Stimulated activated CD4-positive, alpha-beta T cell treated with anti-CD3 and anti-CD28 coated beads, Interleukin-4, amount 100 ng/mL, for 48 hours (primary cell): ENCODE measurements at places on chromosomes 7 and 10.

DNA sequence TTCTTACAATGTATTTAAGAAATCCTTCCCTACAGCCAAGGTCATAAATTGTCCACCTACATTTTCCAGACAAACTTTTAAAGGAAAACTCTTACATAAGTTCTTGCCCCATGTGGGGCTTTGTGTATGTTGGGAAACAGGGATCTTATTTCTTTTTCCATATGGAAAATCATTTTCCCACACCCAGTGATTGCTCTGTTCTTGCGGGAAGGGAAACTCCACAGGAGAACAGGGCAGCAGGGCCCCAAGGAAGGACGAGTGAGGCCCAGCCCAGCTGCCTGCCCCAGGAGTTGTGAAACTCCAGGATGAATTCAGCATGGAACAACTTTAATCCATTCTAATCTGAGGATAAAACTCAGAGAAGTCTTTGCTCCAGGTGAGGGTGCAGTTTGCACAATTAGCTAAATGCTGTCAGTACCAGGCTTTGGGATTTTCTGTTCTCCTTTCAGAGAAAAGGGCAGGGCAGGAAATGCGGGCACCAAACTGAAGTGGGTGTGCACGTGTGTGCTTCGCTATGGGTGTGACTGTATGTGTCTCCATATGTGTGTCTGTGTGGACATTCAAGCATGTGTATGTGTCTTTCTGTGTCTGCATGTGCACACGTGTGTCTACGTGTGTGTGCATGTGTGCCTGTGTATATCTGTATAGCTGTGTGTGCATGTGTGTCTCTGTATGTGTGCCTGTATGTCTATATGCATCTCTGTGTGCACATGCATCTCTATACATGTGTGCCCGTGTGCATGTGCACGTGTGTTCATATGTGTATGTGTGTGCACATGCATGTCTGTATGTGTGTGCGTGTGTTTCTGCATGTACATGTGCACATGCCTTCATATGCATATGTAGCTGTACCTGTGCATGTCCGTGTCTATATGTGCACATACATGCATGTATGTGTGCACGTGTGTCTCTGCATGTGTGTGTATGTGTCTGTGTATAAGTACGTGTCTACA is 102.0 kb upstream of the FAM20C start:
- DNase-seq: no peak

GRCh38 chr7:2585446-2585845 is 26.7 kb downstream of the IQCE start:
- DNase-seq: no peak

DNA sequence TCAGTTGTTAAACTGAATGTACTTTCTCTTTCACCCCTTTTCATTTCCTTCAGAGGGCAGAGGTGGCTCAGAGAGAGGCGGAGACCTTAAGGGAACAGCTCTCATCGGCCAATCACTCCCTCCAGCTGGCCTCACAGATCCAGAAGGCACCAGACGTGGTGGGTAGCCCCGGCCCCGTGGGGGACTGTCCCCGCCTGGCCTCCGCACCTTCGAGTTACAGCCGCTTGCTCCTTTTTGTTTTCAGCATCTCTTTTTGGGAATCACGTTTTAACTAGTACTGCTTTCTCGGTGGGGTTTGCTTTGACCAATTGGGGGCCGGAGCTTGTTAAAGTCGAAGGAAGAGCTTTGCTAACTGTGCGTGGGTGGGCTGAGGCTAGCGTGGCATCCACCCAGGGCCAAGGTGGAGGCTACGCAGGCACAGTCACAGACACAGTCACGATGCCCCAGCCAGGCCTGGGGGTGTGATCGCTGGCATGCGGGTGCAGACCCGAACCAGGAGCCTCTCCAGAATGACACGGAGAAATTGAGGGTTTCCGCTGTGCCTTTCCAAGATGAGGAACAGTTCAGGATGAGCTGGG is 116.2 kb upstream of the SH2B2 start:
- no peak for DNase-seq

DNA sequence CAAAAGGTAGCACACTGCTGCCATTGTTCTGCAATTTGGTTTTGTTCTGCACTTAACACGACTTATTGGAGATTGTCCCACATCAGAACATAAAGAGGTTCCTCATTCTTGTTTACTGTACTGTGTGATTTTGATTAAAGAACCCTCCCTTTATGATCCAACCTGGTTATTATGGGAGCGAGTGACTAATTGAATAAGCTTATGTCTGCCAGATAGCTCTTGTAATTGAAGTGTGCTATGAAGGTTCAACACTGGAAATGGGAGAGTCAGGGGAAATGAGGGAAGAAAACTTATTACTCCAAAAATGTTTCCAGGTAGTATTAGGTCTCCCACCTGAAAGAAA is 33.9 kb downstream of the CASP7 start:
- no peak for DNase-seq

DNA sequence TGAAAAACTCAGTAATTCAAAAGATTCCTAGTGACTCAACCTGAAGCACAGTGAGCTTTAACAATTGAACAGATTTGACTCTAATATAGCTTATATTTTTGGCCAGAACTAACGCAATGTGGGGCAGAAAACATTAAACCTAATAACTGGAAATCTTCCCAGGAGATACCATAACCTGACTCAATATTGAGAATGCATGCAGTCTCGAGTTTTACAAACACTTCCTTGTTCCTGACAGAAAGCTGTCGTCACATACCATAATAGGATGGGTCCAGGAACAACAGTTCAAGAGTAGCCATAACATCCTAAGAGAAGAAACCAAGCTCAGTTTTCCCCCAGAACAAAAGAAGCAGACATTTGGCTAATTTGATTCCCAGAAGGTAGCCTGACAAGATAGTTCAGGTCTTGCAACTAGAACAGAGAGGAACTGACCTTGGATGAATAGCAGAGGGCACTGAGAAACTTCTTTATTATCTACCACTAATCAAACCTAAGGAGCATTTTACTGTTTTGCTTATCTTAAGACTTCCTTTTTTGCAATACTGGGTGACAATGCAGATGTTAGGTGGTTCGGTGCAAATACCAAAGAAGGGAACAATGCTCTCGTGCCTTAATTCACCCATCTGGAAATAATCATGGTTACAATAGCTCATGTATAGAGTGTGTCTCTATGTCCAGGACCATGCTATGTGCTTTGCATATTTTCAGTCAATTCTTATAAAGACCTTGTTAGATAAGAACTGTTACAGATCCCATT is 38.6 kb upstream of the ACSL5 start:
- DNase-seq: no peak

DNA sequence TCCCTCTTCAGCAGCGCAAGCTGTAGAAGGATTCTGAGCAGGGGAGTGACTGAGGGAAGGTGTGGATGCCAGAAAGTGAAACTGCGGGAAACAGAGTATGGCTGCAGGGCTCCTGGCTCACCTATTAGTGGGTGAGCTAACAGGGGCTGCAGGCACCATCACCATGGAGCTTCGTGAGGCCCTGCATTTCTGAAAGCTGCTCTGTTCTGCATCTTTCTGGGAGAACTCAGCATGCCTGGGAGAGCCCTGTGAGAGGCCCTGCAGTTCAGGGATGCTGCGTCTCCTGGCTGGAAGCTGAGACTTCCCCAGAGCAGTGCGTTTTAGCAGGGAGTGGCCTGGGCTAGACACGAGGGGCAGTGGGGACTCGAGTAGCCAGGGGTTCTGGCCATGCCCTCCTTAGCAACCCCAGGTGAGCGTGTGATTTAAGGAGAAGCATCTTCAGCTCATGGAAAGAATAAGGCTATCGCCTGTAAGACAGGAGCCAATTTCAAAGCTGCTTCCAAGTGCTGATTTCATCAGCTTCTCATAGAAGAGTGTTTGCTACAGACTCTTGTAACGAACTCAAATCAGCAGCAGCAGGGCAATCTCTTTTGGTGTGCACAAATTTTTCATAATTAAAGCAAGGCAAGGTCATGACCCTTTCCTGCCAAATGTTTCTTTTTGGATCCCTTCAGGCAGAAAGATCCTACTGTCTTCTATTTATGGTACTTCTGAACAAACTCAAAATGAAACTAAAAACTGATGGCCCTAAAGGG is 293.6 kb upstream of the ZNF32 start:
- no peak for DNase-seq

DNA sequence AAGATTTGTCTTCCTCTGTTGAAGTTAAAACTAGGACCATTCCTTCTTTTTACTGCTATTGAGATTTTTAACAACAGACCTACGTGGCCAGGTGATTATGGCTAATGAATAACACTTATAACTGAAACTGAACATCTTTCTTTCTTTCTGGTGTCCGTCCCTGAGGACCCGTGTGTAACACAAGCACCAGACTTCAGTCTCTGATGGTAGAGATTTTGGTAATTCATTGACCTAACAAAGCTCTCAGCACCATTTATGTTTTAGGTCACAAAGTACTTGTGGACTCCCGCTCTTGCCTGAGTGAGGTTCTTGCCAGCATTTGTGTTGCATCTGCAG is 40.4 kb upstream of the TMEM229A start:
- no peak for DNase-seq

- DNase-seq: no peak
These were observed 43.7 kb downstream of the DNAJB9 start for GRCh38 chr7:108613147-108613948.

- no peak for DNase-seq
These were observed 2.8 kb downstream of the TDRD1 start for GRCh38 chr10:114181971-114182370.

DNA sequence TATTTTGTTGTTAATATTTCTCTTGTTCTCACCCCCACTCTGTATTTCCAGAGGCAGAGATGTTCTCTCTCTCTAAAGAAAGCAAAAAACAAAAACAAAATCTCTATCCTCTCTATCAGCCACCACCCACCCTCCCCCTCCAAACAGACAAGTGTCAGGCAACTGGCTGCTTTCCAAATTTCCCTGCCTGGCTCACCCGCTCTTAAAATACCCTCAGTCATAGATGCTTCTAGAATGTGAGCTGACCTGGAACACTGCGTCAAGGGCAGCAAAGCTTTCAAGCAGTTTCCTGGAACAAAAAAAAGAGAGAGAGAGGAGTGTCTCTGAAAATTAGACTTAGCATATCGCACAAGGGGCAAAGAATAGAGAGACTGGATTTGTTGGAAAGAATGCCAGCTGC is 341.0 kb upstream of the ZMIZ1 start:
- DNase-seq: no peak

- no peak for DNase-seq
These were observed 5.4 kb downstream of the LRWD1 start for GRCh38 chr7:102469972-102470825.

GRCh38 chr10:80202934-80203834 is 2.2 kb downstream of the ANXA11 start:
- peak; percentile 54 for DNase-seq

- DNase-seq: no peak
These were observed 1.3 kb upstream of the POT1 start for GRCh38 chr7:124930655-124931597.

GRCh38 chr7:96120445-96121225 is 201.3 kb downstream of the SLC25A13 start:
- no peak for DNase-seq

DNA sequence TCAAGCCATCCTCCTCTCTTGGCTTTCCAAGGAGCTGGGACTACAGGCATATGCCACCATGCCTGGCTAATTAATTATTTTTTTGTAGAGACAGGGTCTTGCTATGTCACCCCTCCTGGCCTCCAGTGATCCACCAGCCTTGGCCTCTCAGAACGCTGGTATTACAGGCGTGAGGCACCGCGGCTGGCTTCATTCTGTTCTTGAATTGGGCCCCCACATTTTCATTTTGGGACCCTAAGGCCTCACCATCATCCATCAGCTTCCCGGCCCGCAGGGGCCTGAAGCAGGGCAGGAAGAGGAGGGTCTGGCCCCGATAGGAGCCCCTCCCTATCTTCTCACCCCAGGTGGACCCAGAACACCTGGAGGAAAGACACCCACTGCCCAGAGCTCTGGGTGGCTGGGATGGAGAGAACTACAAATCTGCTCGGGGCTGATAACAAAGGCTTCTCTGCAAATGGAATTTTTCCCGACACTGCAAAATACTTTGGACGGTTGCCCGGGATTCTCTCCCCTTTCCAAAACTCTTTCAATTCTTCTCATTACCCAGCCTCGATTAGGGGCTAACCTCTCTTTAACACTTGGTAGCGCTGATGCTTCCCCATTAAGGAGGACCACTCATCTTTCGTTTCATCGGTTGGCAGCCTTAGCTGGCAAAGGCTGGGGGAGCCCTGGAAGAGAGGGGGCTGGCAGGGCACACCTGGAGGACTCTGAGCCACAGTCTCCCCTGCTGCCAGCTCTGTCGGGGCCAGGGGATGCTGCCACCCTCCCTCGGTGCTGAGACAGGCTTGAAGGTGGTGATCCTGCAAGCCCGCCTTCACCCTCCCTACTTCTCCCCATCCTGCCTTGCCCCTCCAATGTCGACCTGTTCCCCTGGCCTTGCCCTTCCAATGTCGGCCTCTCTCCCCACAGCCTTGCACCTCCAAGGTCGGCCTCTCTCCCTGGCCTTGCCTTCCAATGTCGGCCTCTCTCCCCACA is 81.0 kb upstream of the GNA12 start:
- DNase-seq: no peak

GRCh38 chr10:124105594-124105993 is 12.2 kb upstream of the CHST15 start:
- no peak for DNase-seq

- DNase-seq: no peak
These were observed 75.9 kb upstream of the MAGI2 start for GRCh38 chr7:79529214-79529880.

GRCh38 chr10:78726171-78726570 is 342.6 kb upstream of the ZMIZ1 start:
- no peak for DNase-seq

DNA sequence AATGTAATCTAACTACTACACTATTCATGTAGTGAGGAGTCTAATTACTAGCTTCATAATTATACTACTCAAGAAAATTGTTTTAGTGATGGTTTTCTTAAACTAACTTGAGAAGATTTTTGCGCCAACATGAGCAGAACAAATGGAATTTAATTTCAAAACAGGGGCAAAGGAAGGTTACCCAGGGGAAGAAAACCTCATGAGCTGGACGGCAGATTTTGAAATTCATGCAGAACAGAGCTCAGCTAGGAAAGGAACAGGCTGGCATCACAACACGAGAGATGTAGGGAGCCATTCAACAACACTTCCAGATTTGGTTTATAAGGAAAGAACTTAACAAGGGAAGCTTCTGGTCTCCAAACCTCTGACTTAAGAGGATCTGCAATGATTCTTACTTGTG is 235.3 kb upstream of the PRKCQ start:
- no peak for DNase-seq

GRCh38 chr10:30536578-30536977 is 93.0 kb downstream of the LYZL2 start:
- no peak for DNase-seq

- no peak for DNase-seq
These were observed 902 bp upstream of the NFE2L3 start for GRCh38 chr7:26151096-26151495.

- no peak for DNase-seq
These were observed 320.4 kb upstream of the SP8 start for GRCh38 chr7:21107101-21107500.
